GM20000 (cell line): ENCODE measurements at places on chromosomes 6 and 20.

- DNase-seq = no peak
Observed at GRCh38 chr6:169950558-169950957, 199.1 kb downstream of the ERMARD start.

DNA sequence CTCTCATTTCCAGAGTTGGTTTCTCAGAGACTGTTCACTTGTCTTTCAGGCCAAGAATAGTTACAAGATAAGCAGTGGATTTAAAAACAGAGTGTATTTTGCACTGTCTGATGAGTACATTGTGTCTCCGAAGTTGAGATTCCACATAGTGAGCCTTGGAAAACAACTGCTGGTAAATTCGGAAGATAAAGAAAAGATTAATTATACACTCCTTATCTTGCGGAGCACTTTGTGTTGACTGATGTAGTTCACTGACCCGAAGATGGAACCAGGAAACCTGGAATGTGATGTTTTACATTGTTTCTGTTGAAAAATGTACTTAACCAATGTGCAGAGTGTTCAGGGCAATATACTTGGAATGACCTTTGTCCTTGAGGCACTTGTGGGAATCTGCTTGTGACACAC is 51.0 kb downstream of the ANKS1A start:
- no peak for DNase-seq

DNA sequence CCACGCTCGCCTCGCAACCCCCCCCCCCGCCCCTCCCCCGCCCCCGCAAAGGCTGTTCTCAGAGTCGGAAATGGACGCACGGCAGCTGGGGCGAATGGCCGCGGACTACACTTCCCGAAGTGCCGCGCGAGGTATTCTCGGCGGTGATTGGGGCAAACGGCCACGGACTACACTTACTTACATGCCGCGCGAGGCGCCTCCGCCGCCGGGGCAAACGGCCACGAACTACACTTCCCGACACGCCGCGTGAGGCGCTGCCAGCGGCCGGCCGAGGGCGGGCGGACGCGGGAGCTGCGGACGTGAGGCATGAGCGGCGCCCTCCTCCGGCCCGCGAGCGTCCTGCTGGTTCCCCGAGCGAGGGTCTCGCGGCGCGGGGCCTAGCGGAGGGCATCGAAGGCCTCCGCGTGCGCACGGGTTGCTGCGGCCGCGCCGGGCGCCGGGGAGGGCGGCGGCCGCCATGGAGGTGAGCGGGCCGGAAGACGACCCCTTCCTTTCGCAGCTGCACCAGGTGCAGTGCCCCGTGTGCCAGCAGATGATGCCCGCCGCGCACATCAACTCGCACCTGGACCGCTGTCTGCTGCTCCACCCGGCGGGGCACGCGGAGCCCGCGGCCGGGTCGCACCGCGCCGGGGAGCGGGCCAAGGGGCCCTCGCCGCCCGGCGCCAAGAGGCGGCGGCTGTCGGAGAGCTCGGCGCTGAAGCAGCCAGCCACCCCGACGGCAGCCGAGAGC is at the start of gene WRNIP1:
Gene WRNIP1 (plus strand): TSS at position 228 of the 730 bp plus-strand sequence. CDS start 230 bp downstream, at position 458.
- DNase-seq = peak; percentile 98

DNA sequence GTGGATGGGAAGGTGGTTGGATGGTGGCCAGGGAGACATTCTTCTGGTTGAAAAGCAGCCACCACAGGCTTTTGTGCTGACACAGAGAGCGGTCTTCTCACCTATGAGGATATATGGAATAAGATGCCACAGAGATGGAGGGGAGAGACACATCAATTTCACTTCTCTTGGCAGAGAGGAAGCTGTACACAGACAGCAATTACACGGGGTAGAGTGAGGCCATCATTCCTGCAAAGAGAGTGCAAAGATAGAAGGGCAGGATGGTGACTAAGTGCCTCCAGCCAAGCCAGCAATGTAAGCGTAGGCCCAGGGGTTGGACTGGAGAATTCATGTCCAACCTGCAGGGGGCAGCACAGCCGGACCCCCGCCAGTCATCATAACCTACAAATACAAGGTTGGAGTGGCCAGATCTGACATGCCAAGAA is 56.4 kb downstream of the NRN1 start:
- DNase-seq = peak; percentile 34

DNA sequence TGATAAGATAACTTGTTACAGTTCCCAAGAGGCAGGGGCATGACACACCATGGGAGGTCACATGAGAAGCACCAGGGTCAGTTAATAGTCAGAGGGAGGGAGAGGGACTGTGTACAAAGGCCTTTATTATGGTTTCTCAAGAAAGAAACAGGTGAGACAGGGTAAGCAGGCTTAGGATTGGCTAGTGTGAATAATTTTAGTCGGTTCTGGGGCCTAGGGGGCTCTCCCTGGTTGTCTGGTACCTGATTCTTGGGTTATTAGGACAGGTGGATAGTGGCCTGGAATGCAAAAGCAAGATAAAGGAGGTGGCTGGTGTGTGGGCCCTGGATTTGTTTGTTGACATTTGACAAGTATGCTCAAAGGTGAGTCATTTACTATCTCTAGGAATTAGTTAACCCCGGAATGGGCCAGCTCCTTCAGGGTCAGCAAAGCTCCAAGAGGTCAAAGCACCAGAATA is 49.4 kb upstream of the MCUR1 start:
- DNase-seq = no peak

DNA sequence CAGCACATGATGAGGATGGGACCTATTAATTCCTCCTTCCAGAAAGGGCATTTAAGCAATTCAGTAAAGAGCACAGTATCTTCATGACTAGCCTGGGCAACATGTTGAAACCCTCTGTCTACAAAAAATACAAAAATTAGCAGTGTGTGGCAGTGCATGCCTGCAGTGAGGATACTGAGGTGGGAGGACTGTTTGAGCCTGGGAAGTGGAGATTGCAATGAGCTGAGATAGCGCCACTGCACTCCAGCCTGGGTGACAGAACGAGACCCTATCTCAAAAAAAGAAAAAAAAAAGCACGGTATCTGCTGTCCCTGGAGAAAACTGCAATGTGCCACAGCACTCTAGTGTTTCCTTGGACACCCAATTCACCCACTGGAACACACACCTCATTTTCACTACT is 18.4 kb downstream of the SAMD3 start:
- DNase-seq = no peak

- DNase-seq = peak; percentile 22
Observed at GRCh38 chr20:43752051-43752360, 25.2 kb upstream of the GTSF1L start.

DNA sequence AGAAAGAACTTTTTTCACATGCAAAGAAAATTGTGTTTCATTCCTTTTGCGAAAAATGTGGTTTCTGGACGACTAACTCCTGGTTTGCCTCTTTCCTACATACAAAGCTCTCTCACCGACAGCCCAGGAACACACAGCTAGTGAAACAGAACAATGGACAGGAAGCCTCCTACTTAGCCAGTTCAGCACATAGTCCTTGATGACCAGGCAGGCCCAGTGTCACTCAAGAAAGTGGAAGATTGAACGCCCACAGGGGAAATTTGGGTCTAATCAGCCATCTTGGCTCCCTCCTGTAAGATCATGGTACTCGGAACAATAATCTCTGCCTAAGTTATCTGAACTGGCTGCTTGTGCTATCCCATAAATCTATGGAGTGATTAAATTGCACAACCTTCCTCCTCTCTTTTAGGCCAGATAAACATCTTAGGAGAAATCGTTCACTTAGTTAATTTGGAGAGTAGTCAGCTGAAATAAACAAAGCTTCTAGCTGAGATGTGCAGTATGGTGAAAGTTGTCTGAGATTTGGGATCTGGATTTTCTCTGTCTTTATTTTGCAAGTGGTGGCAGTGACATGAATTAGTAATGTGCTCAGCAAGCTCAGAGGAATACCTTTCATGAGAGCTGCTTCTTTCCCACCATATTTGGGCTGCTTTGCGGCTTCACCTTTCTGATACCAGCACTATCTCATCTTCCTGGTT is 147.0 kb downstream of the MTFR2 start:
- no peak for DNase-seq

DNA sequence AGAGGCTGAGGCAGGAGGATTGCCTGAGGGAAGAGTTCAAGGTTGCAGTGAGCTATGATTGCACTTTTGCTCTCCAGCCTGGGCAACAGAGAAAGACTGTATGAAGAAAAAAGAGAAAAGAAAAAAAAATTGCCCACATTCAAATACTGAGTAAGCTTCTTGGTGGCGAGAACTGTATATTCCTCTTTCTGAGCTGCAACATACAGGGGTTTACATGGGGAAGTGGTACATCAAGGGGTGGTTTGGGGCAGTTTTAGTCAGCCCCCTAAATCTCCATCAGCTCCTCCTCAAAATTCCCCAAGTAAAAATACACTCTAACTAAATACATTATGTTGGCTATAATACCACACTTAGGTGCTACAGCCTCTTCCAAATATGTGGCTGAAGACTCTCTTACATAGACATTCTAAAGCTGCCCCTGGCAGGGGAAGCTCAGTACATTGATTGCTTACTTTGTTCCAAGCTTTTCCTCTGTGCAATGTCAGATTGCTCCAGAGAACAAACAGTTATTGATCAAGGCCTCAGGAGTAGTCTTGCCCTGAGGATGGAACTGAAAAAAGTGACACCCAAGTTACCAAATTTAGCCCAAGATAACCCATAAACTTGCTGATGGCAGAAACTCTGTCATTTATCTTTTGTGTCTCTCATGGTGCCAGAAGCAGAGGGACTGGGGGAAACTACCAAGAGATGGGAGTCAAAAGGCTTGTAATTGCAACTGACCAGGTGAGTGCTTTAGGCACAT is 107.4 kb upstream of the RIPOR2 start:
- DNase-seq = no peak

- no peak for DNase-seq
Observed at GRCh38 chr6:147503587-147503986, 4.9 kb upstream of the SAMD5 start.

- DNase-seq = no peak
Observed at GRCh38 chr6:3457710-3458602, 1.1 kb upstream of the SLC22A23 start.

- no peak for DNase-seq
Observed at GRCh38 chr20:62956387-62957135, 4.1 kb downstream of the SLC17A9 start.

DNA sequence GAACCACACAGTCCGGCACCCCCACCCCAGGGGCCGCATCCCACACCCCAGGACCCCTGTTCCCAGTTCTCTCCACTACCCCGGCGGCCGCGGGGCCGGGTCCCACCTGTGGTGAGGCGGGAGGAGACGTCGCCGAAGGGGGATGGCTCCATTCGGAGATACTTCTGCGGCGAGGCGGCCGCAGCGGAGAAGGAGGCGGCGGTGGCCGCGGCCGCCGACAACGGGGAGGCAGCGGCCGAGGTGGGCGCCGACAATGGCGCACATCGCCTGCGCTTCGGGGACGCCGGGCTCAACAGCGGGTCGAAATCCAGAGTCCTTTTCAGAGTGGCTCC is 723 bp downstream of the AKIRIN2 start:
- no peak for DNase-seq

DNA sequence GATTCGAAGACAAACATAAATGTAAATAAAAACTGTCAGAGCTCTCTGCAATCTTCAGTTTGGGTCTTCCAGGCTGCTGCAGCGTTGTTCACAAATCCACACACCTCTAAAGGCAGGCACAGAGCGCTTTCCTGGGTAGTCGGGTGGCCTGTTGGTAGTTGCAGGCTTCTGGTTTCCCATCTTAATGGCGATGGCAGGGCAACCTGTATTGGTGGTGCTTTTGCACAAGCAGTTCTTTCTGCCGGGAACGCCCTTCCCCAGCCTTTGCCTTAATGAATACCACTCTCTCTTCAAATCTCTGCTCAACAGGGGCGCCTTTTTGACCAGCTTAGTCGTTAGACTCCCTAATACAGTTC is 723 bp upstream of the IFT52 start:
- DNase-seq = peak; percentile 38

DNA sequence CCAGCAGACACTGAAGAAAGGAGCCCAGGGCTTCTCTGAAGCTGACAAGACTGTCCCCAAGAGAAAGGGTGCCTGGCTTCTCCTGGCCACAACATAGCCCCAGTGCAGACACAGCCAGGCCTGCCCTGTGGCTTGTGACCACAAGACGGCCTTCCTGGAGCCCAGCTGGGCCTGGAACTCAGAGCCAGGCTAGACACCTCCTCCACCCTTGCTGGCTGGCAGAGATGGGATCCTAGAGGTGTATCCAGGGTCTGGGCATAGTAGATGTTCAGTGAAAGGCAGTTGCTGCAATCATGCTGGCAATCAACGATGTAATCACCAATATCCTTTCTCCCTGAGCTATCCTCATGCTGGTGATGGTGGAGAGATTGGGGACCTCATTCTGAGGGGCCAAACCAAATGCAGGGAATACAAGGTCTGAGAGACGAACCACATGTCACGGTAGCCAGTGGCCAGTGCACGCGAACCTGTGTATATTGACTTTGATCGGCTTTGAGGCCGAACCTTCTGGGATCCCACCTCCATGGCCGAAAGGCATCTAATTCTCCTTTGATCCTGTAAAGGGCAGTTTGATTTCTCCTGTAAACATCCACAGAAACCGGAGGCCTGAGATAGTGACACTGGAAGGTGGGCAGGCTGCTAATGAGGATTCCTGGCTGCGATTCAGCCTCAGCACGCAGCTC is 115.2 kb downstream of the PSMB1 start:
- DNase-seq = no peak

DNA sequence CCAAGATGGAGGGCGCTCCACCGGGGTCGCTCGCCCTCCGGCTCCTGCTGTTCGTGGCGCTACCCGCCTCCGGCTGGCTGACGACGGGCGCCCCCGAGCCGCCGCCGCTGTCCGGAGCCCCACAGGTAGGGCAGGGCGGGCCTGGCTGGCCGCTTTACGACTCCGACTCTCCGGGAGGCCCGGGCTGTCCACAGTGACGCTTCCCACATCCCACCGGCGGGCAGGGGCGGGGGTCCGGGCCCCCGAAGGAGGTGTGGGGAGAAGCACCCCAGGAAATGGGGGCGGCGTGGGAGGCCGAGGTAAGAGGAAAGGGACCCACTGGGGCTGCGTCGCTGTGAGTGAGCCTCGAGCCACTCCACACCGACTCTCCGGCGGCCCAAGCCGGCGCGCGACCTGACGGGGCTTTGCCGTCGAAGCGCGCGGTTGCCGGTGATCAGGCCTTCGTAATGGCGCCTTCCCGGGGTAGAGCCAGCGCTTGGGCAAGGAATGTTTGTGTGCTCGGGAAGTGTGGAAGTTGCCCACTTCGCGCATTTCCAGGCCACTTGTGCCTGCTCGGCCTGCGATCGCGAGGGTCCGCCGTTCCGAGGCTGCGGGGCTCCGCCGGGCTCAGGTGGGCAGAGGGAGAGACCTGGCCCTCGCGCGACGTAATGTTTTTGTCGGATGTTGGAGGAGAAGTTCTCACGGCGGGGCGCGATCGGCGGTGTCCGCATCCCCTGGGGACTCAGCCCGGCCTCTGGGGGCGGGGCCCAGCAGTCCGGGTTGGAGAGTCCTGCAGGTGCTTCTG is 427 bp downstream of the GINM1 start:
- DNase-seq = peak; percentile 47

DNA sequence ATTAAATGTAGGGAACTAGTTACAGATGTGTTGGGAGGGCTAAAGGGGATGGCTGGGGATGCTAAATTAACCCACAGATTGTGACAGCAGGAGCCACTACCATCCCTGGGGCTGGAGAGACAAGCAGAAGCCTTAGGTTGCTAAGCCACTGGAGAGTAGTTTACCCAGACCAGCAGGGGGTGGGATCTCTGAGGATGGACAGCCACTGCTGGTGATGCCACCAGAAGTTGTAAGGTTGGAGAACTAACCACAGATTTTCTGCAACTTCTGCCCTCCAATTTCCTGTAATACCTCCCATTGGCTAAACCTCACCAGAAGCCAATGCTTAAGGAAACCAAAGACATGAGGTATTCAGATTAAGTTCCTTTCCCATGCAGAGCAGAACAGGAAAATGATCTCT is 139.6 kb upstream of the NOX3 start:
- DNase-seq = no peak
